ENCODE measurements at places on chromosomes 11 and 22.
A peak's percentile ranks its signal among the peaks of the same experiment; 100 is the strongest.

DNA sequence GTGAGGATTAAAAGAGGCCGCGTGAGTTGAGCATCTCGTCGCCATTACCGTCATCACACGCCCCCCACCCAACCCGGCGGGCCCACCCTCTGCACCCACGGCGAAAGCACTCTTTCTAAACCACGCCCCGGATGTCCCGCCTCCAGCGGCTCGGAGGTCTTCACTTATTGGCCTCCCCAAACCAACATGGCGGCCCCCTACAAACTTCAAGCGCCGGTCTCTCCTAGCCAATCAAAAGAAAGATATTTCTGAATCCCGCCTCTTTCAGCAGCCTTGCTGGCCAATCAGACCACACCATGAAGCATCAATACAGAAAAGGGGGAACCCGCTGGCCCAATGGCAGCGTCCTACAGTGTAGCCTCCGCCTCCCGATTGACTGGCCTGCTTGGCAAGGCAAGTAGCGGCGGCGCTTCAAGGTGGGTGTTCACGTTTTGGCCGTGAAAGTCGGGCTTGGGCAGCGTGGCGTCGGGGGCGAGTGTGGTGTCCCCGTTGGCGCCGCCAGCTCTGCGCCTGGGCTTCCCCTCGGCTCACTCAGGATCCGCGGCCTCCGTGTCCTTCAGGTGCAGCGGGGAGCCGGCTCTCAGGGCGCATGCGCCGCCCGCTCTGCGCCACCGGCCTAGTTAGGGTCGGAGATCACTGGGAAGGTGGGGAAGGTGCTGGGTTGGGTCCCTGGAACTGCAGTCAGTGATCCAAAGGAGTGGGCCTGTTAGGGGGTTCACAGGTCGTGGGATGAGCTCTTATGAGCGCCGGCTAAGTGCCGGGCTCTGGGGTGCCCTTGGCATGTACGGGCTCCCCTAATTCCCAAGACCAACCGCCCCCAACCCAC is at the start of gene NDUFS8:
Gene NDUFS8, plus strand, starts transcription at position 364 of the 826 bp plus-strand sequence. CDS start 1,471 bp downstream, outside the sequence.
- DNase-seq = peak; percentile 98

DNA sequence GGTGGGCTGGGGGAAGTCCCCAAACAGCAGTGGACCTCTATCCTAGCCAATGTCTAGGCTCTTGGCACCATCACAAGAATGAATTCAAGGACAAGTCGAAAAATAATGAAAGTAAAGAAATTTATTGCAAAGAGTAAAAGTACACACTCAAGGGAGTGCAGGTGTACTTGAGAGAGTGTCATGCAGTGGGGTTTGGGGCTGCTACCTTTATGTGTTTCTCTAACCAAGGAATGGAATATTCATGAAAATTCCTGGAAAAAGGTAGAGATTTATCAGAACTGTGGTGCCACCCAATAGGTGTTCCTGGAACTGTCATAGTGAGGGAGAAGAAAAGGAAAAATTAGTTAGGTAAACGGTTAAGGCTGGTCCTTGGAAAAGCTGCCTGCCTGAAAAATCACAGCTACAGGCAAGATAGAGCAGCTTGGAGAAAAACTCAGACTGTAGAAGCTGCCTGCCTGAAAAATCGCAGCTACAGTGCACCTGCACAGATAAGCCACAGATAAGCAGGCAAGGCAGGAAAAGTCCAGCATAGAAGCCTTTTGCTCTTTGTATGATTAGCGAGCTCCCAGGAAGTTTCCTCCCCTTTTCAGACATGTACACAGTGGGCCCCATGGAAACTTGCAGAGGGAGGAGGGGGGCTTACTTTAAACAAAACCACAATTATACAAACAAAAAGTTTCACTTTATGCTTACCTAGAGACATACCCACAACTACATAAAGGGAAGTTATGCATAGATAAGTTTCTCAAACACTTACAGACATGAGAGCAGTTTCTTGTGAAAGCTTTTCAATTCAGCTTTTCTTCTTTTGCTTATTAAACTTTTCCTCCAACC is 71.4 kb upstream of the B3GNT6 start:
- DNase-seq = no peak

- DNase-seq = peak; percentile 58
Observed at GRCh38 chr11:17432002-17432401, 43.5 kb upstream of the KCNJ11 start.

DNA sequence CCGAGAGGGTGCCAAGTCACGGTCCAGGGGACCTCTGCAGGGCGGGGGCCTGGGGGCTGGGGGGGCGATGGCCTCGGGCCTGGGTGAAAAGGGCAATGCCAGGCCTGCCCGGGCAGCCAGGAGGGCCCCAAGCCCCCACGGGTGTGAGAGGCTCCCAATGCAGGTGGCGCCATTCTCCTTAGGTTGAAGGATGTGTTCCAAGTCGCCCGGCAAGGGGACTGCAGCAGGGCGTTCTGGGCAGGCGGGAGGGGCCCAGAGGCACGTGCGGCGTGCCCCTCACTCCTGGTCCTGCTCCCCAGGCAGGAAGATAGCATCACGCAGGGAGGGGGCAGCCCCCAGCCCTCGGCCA is 730 bp upstream of the TNNI2 start:
- DNase-seq = no peak

GRCh38 chr11:84249344-84250135 is 963.4 kb upstream of the CCDC90B start:
- no peak for DNase-seq

DNA sequence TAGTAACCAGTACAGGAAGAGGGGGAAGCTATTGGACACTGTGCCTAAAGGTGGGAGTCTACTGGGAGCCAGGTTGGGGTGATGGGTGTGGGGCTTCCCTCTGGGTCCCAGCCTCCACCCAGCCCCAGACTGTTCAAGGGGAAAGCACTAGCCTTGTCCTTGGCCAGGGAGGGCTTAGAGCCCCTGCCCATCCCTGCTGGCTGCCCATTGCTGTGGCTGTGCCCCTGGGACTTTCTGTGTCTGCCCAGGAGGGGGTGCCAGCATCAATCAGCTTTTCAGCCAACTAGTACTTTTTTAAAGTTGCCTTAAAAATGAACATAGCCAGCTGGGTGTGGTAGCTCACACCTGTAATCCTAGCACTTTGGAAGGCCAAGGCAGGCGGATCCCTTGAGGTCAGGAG is 19.9 kb downstream of the INCENP start:
- no peak for DNase-seq

DNA sequence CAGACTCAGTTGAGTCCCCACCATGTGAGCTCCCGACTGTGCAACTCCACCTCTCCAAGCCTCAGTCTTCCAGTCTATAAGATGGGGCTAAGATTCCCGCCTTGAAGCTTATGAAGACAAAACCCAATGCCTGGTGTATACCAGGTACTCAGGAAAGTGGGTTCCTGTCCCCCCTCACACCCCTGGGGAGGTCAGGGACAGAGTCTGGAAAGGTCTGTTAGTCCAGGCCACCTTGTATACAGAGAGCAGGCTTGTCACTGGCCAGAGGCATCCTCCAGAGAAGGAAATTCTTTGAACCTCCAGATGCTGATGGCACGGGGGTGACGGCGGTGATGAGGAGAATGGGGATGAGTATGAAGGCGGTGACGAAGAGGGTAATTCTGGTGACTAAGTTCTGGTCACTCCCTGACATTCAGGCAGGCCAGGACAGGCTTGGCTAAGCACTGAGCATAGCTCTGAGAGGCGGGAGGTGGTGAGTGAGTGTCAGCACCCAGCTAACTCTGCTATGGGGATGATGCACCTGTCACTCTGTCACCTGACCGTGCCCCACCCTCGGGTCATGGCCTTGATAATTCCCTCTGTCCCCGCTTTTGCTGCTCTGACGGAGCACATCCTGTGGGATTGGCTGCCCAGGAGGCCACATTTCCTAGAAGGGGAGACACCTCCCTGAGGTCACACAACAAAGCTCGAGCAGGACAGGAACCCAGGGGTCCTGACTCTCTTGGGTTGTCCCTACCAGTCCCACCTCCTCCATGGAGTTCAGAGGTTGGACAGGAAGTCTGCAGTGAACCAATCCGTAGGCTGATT is 30.9 kb upstream of the CSNK1E start:
- DNase-seq = no peak

DNA sequence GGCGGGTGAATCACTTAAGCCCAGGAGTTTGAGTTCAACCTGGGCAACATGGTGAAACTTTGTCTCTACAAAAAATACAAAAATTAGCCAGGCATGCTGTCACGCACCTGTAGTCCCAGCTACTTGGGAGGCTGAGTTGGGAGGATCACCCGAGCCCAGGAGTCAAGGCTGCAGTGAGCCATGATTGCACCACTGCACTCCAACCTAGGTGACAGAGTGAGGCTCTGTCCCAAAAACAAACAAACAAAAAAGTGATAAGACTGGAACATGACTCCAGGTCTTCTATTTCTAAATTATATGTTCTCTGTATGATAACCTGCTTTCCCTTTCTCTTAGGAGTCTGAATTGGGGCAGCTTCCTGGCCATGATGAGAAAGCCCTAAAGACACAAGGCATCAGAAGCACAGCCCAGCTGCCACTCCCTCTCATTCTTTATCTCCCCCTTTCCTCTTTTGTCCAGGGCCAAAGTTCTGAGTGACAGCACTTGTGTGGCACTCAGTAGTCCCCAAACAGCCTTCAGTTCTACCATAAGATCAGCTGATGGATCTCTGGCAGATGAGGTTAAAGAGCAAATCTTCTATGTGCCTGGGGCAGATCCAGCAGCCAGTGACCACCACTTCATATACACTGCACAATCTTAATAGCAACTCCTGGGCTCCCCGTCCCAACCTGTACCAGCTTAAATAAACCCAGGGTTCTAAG is 136.0 kb downstream of the C11orf58 start:
- DNase-seq = no peak

Measured in left hindlimb (tissue), 1 donor.